DMS 273 treated with DMSO at 0.1 percent for 48 hours (cell line): ENCODE measurements at places on chromosomes 1 and 21.
A peak's percentile ranks its signal among the peaks of the same experiment; 100 is the strongest.

DNA sequence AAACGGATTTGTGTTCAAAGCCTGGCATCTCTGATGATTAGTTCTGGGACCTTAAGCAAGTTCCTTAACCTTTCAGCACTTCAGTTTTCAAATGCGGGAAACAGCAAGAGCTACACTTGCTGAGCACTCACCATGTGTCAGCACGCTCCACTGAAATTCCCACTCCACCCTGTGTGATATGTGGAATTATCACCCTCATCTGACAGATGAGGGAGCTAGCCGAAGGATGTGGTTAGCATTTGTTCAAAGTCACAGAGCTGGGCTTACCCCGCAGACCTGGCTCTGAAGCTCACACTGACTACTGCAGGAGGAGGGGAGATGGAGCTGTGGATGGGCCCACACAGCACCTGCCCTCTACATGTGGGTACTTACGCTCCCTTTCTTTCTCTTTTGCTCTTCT, 29.1 kb downstream of the IL12RB2 start:
- no peak for DNase-seq

- DNase-seq: no peak
Observed at GRCh38 chr1:202348005-202348508, 442 bp upstream of the PPP1R12B start.

DNA sequence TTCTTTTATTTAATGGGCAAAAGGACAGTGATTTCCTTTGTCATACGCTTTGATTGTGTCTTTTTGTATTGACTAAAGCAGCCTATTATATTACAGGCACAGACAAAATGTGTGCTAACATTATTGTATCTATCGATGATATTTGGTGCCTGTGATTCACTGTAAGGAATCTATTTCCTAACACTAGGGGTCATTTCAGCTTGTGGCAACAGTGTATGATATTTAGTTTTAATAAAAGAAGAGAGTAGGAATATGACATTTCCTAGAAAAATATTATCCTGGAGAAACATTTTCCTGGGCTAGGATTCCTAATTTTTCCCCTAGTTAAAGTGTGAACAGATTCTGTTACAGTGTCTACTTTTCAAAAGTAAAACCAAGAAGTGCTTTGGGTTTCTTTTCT, 42.8 kb downstream of the TYW3 start:
- DNase-seq: no peak

DNA sequence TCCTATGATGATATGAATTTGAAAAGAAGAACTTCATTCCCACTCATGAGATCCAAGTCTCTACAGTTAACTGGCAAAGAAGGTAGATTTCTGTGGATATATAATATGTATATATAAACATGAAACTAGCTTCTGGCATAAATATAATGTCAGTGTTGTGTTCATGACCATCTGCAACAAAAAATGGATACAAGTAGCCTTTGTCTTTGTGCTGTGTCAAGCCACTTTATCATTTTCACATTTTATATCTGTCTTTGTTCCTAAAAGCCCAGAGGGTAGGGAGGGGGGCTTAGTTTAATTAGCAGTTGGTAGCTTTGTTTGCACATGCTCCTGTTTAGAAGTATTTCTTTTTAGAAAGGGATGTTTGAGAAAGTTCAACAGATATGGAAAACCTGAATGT, 56.2 kb upstream of the FASLG start:
- no peak for DNase-seq

GRCh38 chr1:9871021-9871420, 39.0 kb downstream of the CTNNBIP1 start:
- no peak for DNase-seq

DNA sequence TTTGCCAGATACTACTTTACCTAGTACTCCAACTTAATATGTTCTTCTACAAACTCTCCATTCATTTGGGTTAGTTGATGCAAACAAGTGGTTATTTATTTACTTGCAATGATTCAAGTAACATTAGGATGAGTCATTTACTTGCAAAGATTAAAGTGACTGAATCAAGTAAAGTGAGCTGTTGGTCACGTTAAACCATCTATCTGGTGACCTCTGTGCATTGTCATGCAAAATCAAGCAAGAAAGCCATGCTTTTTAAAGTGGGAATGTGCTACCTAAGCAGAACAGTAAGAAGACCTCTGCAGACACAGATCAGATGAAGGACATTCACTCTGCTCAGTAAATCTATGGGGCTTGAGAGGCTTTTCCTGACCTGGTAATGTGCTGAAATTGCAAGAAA, 254.7 kb downstream of the LRRIQ3 start:
- DNase-seq: no peak

- DNase-seq: peak; percentile 26
Observed at GRCh38 chr21:44800971-44801467, 601 bp downstream of the UBE2G2 start.

GRCh38 chr1:165697491-165697880, 876 bp downstream of the ALDH9A1 start:
- no peak for DNase-seq

DNA sequence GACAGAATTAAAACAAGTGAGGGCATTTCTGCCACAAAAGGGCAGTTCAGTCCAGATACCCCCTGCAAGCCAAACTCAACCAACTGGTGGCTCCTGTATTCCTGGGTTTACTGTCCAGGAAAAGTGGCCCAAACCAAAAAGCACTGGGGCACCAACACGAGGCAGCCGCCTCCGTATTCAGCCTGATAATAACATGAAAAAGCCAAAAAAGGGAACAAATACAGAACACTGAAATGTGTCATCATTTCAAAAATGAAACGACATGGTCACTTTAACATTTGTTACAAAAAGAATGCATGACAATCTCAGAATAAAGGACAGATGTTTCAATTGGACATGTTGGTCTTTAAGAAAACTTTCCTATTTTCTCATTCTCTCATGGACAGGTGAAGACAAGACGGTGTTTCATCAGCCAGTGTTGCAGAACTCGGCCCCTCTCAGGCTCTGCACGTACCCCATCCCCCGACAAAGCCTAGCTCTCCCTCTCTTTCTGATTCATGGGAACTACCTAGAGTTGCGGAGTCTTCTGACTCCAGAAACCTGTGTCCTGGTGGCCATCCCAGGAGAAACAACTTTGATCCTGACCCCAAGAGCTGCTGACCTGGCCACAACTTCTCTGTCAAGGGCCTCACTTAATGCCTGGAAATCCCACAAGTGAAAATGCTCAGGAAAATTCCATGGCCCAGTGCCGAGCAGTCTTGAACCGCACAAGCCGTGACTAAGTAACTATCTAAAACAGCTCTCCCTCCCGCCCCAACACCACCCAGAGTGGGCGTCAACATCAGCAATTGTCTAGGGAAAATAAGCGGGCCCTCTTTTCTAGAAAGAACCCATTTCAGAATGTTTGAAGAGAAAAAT, 27.1 kb downstream of the ZBTB17 start:
- no peak for DNase-seq

- DNase-seq: no peak
Observed at GRCh38 chr1:107449326-107449725, 308.5 kb downstream of the NTNG1 start.

DNA sequence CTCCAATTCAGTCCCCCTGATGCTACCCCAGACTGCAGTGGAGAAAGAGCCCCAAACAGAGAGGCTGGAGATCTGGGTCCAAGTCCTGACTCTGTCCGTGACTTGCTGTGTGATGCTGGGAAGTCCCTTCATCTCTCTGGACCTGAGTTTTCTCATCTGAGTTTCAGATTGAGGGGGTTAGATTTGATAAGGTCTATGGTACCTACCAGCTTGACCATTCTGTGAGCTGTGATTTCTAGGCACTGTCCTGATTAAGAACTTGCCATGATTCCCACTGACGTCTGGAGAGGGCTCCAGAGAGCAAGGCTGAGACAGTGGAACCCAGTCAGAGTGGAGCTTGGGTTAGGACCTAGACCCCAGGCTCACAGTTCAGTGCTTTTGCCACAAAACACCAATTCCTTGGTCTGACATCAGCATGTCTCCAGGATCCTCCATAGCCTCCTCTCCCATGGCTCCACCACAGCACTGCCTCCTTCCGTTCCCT, 43.8 kb upstream of the DMBX1 start:
- no peak for DNase-seq

- DNase-seq: no peak
Observed at GRCh38 chr1:40914927-40915569, 52.9 kb upstream of the CITED4 start.

- DNase-seq: no peak
Observed at GRCh38 chr21:36698385-36698980, 432 bp upstream of the SIM2 start.
